Spinal cord (tissue), 10 donors: ENCODE measurements at places on chromosomes 16 and 17. TPM values are rescaled to one million over a fixed set of nuclear protein-coding genes. Genes with fewer than 3 reads are reported as not detected.

The GFAP gene
- 2,660 TPM for total RNA-seq

The TMC7 gene
- 6.9 TPM for total RNA-seq

GRCh38 chr17:62219221-62219899, 154.3 kb upstream of the MED13 start:
- H3K27ac ChIP-seq: no peak overlapping the region
- no peaks in the 10 kb centered on the region for H3K4me1 ChIP-seq
- H3K4me3 ChIP-seq: no peak overlapping the region
- no peak for DNase-seq
- H3K27me3 ChIP-seq: no peaks in the 10 kb centered on the region

GRCh38 chr17:43581613-43582012, 35.5 kb upstream of the ETV4 start:
- no peaks in the 10 kb centered on the region for H3K27me3 ChIP-seq
- DNase-seq: no peak
- no peak overlapping the region for H3K27ac ChIP-seq
- no peak overlapping the region for H3K4me3 ChIP-seq
- H3K36me3 ChIP-seq: no peaks in the 10 kb centered on the region

The HID1 gene
- total RNA-seq: 12.3 TPM

- H3K4me3 ChIP-seq: no peak overlapping the region
- H3K36me3 ChIP-seq: peaks cover 2% of the 10 kb centered on the region
- no peak for DNase-seq
- no peak overlapping the region for H3K27ac ChIP-seq
Measured at GRCh38 chr17:80460429-80460834, 16.0 kb downstream of the NPTX1 start.

GRCh38 chr16:81467072-81467471, 22.5 kb downstream of the CMIP start:
- no peak overlapping the region for H3K4me3 ChIP-seq
- no peaks in the 10 kb centered on the region for H3K27me3 ChIP-seq
- no peak for DNase-seq
- H3K36me3 ChIP-seq: peaks cover 2% of the 10 kb centered on the region

GRCh38 chr16:57017251-57017650, 27.9 kb downstream of the NLRC5 start:
- H3K36me3 ChIP-seq: peaks cover 2% of the 10 kb centered on the region
- DNase-seq: no peak
- no peak overlapping the region for H3K27ac ChIP-seq
- H3K27me3 ChIP-seq: no peaks in the 10 kb centered on the region
- no peak overlapping the region for H3K4me3 ChIP-seq

The ZFP90 gene
- total RNA-seq: 62.6 TPM

The KLHL10 gene
- total RNA-seq: 0.11 TPM

DNA sequence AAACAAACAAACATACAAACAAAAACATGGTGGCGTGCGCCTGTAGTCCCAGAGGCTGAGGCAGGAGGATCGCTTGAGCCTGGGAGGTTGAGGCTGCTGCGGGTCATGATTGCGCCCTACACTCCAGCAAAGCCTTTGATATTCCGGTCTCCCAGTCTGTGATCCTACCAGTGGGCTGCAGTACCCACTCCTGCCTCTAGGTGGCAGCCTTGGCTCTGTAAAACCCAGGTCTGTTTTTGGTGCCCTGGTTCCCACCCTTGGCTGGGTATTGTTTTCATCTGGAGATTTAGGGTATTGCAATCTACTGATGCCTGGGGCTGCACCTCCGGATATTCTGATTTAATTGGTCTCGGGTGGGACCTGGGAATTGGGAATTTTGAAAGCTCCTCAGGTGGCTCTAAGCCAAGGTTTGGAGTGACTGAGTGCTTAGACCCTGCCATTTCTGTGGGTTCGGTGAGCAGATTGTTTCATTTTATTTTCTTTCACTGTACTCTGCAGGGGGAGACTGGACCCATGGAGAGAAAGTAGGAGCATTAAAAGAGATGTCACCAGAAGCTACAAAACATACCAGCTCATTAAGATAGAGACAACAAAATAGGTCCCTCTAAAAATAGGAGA, 40.5 kb downstream of the MYH3 start:
- H3K27ac ChIP-seq: no peak overlapping the region
- H3K36me3 ChIP-seq: no peaks in the 10 kb centered on the region
- H3K4me3 ChIP-seq: no peak overlapping the region
- no peaks in the 10 kb centered on the region for H3K27me3 ChIP-seq
- H3K4me1 ChIP-seq: peaks cover 6% of the 10 kb centered on the region

DNA sequence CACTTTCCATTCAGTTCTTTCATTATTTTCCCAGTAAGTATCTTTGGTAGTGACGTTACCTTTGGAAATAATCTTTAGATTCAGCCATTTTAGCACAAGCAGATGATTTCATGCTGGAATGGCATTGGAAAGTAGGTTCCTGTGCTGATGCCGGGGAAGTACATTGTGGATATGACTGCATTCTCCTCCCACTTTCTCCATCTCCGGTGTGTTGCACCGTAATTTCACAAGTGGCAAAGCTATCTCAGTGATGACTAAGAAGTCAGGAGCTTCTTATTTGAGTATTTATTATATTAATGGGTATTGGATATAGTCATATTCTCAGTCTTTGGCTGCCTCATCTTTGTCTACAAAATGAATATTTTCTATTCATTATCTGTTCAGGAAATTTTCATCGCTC, 69.8 kb downstream of the MRTFB start:
- H3K27me3 ChIP-seq: no peaks in the 10 kb centered on the region
- no peaks in the 10 kb centered on the region for H3K36me3 ChIP-seq
- H3K4me1 ChIP-seq: no peaks in the 10 kb centered on the region
- no peak for DNase-seq
- H3K4me3 ChIP-seq: no peak overlapping the region
- H3K27ac ChIP-seq: no peak overlapping the region

GRCh38 chr16:27748868-27749546, 199.1 kb downstream of the KATNIP start:
- no peaks in the 10 kb centered on the region for H3K27me3 ChIP-seq
- H3K27ac ChIP-seq: no peak overlapping the region
- no peak overlapping the region for H3K4me3 ChIP-seq
- peaks cover 43% of the 10 kb centered on the region for H3K36me3 ChIP-seq

- no peaks in the 10 kb centered on the region for H3K27me3 ChIP-seq
- H3K4me3 ChIP-seq: no peak overlapping the region
- H3K36me3 ChIP-seq: no peaks in the 10 kb centered on the region
- peak; percentile 57 for DNase-seq
- H3K4me1 ChIP-seq: no peaks in the 10 kb centered on the region
Measured at GRCh38 chr16:65309354-65309753, 187.5 kb upstream of the CDH11 start.

DNA sequence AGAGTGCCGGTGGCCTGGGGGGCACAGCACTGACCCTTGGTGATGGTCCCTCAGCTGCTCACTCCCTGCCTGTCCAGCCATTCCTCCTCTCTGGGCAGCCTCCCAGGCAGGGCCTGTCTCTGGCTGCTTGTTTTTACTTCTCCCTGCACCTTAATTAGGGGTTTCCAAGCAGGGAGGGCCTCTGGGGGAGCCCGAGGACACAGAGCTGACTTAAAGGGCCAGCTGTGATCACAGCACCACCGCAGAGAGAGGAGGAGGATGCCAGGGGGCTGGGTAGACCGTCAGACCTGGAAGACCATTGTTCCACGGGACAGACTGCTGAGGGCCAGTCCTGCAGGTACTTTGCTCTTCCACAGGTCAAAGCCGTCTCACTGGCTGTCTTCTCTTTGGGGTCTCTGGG, 1.2 kb upstream of the DPH1 start:
- H3K4me1 ChIP-seq: peaks cover 52% of the 10 kb centered on the region
- no peak overlapping the region for H3K27ac ChIP-seq
- peaks cover 11% of the 10 kb centered on the region for H3K36me3 ChIP-seq
- no peak overlapping the region for H3K4me3 ChIP-seq
- no peak for DNase-seq

GRCh38 chr16:80804526-80805383, at the start of gene CDYL2:
CDYL2 (minus strand) TSS chr16:80804598; CDS start chr16:80804173, 425 bp downstream.
- no peak for DNase-seq
- H3K4me3 ChIP-seq: peak within 1 kb of the TSS; percentile 46
- no peaks in the 10 kb centered on the region for H3K36me3 ChIP-seq
- H3K4me1 ChIP-seq: peaks cover 5% of the 10 kb centered on the region
- H3K27me3 ChIP-seq: no peaks in the 10 kb centered on the region

DNA sequence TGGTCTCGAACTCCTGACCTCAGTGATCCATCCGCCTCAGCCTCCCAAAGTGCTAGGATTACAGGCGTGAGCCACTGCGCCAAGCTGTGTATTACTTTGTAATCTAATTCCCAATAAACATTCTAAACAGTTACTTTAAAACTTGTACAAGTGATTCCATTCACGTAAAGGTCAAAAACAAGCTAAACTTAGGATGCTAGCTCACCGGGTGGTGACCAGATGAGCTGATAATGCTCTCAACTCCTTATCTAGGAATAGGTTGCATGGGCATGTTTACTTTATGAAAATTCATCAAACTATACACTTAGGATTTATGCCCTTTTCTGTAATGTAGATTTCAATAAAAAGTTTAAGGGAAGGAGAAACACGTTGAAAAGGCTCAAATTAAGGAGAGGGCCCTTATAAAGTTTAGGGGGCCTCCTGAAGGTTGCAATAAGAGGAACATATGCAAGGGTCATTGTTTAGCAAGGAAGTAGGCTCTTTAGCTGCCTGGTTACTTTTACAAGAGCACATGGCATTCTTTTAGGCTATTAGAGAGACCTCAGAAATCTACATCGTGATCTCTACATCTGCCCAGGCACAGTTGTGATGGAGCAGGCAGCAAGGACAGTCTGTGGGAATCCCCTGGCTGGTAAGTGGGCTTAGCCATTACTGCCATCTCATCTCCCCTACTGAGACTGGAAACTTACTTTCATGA, 13.3 kb downstream of the CDR2 start:
- no peak overlapping the region for H3K4me3 ChIP-seq
- no peaks in the 10 kb centered on the region for H3K36me3 ChIP-seq
- no peak overlapping the region for H3K27ac ChIP-seq
- H3K4me1 ChIP-seq: no peaks in the 10 kb centered on the region

The CLEC18C gene
- total RNA-seq: 0.20 TPM
